ENCODE measurements at places on chromosomes 2 and 18.

GRCh38 chr2:111698743-111699554, 185.0 kb downstream of the ANAPC1 start:
- peak; percentile 58 for DNase-seq

GRCh38 chr2:144511937-144512336, 8.0 kb downstream of the ZEB2 start:
- DNase-seq: no peak

DNA sequence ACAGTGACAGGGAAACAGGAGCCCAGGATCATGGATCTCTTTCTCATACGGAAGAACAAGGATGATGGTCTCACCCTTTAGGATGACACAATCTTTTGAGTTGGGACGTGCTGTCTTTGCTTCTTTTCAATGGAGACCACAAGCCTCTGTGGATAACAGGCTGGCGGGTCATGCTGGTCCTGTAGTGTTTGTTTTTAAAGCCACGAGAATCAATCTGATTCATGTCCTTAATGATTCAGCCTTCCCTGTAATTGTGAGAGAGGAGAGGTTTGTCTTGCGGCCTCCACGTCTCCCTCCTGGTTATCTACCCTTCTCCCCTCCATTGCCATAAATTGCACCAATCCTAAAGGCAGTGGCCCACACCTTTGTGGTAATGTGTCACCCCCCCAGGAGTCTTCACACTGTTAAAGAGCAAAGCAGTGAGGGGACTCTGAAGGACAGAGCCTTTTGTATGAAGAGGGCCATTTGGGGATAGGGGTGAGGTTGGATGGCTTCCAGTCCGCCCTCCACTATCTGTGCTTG, 87.7 kb upstream of the TGFA start:
- no peak for DNase-seq

GRCh38 chr2:61853086-61853846, 594 bp downstream of the FAM161A start:
- no peak for DNase-seq

DNA sequence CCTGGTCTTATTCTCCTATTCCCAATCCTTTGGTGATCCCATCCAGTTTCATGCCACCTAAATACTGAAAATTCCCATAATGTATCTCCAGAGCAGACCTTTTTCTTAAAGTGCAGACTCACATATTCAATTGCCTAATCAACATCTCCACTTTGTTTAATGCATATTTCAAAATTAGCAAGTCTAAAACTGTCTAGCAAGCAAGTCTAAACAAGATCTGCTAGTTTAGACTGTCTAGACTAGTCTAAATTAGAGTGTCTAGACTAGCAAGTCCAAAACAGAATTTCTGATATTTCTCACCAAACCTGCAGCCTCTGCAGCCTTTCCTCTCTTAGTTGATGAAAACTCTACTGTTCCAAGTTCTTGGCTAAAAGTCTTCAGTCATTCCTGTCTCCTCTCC, 44.6 kb downstream of the THUMPD2 start:
- no peak for DNase-seq

DNA sequence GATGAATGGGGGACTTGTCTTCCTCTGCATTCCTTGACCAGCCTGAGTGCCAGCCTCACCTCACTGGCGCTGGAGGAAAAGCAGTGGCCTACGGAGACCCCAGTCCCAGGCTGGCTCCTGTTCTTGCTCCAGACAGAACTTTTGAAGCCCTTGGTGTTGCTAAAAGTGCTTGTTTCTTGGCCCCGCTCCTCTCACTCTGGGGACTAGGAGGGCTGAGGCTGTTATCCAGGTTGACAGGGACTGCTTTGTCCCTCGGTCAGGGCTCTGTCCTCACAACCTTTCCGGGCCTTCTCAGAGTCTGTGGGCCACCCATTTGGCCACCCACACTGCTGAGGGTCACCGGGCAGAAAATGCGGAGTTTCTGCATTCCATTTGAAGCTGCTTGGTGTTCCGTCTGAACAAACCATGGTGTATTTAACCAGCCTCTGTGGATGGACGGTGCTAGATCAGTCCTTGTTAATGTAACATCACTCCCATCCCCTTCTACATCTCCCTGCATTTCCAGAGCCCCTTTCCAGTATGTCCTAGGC, 25.6 kb downstream of the B3GNT7 start:
- DNase-seq: no peak

GRCh38 chr2:3665886-3666612, 8.0 kb downstream of the ALLC start:
- no peak for DNase-seq

DNA sequence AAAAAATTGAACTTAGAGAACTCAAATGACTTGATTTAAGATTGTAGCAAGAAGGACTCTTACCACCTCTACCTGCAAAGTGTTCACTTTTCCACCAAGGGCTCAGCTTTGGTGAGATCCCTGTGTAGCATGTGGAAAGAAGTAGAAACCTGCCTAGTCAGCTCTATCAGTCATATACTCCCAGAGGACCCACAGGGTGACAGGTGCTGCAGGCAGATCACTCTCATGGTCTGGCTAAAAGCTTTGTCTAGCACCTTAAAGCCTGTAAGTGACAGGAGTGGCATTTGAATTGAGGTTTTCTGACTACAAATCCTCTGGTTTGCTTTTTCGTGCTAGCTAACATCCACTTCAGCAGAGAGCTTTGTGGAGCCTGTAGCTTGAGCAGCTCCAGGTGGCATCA, 18.7 kb upstream of the NEMP2 start:
- no peak for DNase-seq

DNA sequence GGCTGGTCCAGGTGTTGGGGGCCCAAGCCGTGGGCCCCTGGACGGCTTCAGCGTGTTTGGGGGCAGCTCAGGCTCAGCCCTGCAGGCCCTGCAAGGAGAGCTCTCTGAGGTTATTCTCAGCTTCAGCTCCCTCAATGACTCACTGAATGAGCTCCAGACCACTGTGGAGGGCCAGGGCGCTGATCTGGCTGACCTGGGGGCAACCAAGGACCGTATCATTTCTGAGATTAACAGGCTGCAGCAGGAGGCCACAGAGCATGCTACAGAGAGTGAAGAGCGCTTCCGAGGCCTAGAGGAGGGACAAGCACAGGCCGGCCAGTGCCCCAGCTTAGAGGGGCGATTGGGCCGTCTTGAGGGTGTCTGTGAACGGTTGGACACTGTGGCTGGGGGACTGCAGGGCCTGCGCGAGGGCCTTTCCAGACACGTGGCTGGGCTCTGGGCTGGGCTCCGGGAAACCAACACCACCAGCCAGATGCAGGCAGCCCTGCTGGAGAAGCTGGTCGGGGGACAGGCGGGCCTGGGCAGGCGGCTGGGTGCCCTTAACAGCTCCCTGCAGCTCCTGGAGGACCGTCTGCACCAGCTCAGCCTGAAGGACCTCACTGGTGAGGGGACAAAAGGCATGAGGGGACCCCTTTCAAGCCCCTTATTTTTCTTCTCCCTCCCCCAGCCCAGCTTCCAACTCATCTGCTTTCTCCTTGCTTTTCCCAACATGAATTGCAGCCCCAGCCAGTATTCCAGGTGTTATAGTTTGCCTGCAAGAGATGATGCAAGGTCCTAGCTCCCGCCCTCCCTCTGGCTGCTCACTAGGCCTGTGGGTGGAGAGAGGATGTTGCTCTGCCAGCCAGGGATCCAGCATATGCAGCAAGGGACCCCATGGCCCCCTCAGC, 2.9 kb upstream of the KHK start:
- no peak for DNase-seq

DNA sequence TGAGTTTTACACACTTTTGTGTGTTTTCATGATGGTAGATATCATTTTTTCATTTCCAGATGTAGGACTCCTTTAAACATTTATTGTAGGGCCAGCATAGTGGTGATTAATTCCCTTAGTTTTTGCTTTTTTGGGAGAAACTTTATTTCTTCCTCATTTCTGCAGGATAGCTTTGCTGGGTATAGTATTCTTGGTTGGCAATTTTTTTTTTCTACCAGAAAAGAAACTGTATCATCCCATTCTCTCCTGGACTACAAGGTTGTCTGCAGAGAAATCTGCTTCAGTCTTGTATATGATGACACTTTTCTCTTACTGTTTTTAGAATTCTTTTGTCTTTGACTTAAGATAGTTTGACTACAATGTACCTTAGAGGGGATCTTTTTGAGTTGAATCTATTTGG, 37.8 kb upstream of the RHOB start:
- no peak for DNase-seq

- no peak for DNase-seq
Observed at GRCh38 chr2:30203156-30203555, 28.2 kb upstream of the LBH start.

All from CD4-positive, alpha-beta T cell treated with Interleukin-6 for 4 hours (primary cell).